ENCODE measurements at places on chromosomes 11 and 22.

DNA sequence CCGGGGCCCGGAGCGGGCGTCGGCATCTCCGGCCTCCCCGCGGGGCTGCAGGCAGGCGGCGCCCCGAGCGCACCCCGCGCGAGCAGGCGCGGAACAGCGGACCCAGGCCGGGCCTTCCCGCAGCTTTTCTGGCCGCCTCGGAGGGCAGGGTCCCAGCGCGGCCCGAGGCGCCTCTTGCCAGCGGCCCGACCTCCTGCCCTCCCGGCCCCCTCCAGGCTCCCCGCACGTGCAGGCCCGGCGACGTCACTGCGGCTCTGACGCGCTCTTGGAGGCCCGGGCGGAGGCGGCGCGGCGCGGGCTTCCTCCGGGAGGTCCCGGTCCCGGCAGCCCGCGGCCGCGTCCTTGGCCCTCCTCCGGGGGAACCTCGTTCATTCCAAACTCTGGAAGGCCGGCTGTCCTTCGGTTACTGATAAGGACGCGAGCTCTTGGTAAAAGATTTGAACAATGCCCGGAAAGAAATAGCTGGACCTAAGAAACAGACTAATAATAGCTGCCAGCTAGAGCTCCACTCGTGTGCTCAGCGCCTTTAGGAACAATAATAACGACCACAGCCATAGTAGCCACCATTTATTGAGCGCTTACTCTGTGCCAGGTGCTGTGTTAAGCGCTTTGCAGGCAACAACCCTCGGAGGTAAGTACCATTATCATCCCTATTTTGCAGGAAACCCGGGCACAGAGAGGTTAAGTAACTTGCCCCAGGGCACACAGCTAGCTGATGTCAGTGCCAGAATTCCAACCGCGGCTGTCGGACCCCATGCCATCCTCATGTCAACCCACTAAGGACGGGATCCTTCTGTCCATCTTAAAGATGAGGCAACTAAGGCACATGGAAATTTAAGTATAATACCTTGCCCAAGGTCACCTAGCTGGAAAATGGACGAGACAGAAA is 39.1 kb upstream of the CREB3L1 start:
- peak; percentile 54 for DNase-seq

DNA sequence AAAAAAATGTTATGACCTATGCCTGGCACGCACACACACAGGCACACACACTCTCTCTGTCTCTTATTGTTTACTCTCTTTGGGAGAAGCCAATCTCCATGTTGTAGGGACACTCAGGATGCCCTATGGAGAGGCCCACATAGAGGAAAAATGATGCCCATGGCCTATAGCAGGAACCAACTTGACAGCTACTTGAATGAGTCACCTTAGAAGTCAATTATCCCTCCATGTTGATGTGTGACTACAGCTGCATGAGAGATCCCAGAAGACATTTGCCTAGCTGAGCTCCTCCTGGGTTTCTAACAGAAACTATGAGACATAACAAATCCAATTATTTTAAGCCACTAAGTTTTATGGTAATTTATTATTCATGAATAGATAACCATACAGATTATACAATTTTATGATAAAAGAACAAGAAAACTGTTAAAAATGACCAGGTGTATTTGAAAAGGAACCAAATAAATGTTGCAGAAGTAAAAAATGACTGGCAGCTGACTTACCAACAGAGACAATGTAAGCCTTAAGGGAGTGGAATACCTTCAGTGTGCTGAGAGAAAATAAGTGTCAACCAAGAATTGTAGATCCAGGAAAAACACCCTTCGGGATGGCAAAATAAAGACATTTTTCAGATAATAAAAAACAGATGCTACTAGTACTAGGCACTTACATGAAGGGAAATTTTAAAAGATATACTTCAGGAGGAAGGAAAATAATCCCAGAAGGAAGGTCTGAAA is 403.7 kb upstream of the SYN3 start:
- no peak for DNase-seq

- DNase-seq: no peak
These were observed 64.3 kb downstream of the NAT10 start for GRCh38 chr11:34169686-34170085.

DNA sequence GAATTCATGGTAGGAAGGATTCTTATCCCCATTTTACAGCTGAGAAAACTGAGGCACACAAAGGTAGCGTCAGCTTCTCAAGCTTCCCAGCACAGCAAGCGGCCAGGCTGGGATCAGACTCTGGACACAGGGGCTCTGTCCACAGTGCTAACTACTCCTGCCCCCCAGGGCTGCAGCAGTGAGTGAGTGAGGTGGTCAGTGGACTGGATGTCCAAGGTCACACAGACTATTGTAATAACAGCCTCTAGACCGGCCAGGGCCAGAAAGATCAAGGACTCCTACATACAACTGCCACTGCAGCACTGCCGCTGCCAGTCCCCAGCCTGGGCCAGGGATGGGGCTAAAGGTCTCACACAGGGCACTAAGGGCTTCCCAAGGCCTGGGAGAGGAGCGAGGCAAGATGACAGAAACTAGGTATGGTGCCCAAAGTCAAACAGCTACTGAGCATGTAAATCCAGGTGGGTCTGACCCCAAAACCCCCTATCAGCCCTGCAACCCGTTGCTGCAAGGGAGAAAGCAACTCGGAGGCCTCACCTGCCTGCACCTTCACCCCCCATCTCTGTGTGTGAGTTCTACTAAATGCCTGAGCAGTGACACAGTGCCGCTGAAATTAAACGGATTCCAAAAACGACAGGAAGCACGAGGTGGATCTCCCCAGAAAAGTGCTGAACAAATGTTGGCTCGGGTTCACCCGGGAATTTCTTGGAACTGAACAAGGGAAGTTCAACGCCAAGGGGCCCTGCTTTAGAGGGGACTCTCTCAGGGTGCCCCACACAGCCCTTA is 161.8 kb upstream of the GRK3 start:
- DNase-seq: no peak

DNA sequence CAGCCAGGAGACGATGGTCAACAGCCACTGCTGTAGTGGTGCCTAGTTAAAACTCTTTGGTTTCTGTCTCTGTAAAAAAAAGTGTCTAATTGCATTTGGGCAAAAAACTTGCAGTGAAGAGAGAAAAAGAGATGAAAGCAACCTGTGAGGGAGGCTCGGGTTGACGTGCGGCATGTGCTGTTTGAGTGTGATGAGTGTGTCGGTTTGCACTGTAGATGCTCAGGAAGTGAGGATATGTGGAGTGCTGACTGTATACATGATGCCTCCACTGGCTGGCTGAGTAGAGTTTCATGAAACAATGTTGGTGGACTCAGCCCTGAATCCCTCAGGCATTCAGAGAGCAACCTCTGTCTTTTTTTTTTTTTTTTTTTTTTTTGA is 4.3 kb upstream of the DGCR6L start:
- no peak for DNase-seq

GRCh38 chr11:34653851-34654482 is 33.1 kb downstream of the EHF start:
- no peak for DNase-seq

DNA sequence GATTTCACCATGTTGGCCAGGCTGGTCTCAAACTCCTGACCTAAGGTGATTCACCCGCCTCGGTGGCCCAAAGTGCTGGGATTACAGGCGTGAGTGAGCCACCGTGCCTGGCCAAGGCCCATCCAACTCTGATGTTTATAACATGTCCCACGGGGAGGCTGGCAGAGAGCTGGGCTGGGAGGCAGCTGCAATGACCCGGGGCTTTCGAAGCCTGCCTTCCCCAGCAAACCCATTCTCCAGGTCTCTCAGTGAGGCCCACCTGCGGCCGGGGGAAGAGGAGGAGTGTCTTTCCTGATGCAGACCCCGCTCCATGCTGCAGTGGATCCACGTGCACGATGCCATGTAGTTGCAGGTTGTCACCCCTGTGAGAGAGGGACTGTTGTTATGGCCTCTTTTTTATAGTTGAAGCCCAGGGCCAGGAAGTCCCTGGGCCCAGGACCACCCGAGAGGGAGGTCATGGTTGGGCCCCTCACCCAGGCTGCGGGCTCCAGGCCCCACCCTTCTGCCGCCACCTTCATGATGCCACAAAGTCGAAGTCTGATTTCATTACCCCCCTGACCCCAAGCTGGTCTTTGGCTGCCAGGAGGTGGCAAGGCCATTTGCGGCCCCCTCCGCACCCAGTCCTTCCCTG is 38.3 kb downstream of the KCNJ4 start:
- no peak for DNase-seq

DNA sequence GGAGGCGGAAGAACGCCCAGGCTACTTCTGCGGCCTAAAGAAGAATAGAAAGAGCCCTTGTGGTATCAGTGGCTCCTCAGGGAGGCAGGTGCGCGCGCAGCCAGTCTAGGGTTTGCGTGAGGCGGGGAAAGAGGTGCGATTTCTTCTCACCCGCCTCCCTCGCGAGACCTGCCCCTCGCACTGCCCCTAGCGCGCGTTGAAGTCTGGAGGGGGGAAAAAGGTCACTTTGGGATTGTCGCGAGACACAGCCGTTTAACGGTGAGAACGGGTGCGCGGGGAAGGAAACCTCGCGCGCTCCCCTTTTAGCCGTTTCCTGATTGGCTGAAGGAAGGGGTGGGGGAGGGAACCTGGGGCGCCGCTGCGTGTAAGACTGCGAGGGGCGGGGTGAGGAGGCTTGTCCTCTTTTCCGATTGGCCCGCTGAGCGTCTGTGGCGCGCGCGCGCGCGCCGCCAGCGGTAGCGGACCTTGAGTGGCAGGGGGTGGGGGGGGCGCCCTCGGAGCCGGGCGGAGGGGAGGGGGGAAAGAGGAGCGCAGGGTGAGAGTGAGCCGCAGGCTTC is at the start of gene ZFP91:
TSS of gene ZFP91 (plus strand) at position 429 of the 557 bp plus-strand sequence. CDS start 219 bp downstream, outside the sequence.
- peak; percentile 93 for DNase-seq

DNA sequence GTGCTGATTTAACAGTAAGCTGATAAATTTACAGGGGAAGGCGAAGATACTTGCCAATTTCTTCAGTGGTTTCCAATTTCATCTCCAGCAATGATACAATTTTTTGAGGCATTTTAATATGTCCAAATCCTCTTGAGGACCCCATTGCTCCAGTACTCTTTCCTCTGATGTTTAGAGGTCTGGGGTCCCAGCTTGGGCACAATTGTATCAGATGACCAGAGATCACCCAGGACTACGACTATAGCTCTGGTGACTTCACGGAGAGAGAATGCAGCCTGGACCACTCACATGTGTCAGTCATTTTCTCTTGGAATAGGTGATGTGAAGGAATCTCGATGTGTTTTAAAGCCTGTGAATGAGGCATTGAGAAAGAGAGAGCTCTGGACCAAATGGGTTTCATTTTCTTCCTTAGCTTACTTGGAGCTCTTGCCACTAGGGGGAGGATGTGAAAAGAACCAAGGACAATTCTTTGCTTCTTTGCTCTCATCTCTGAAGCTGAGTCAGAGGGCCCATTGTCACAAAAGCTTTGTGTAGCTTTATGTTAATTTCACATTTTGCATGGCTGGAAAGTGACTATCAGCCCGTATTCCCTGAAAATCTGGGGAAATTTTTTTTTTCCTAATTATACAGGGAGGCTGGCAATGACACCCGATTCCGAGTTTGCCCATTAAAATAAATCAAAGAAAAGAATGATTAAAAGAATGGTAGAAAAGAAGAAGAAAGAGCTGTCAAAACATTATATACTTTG is 6.7 kb upstream of the CCDC90B start:
- peak; percentile 52 for DNase-seq

- DNase-seq: no peak
These were observed 102.3 kb upstream of the SYT13 start for GRCh38 chr11:45388472-45388871.

All from BE2C (cell line).